ENCODE measurements at places on chromosomes 6 and 20.

GRCh38 chr6:31070711-31071197 lies 41.6 kb downstream of the C6orf15 start:
- H3K27ac ChIP-seq, result peak overlapping the region; percentile 13
- H3K4me3 ChIP-seq, result no peak overlapping the region
- H3K4me1 ChIP-seq, result peaks cover 9% of the 10 kb centered on the region
- H3K27me3 ChIP-seq, result no peaks in the 10 kb centered on the region
- no peaks in the 10 kb centered on the region for H3K36me3 ChIP-seq
- no peak for DNase-seq

- H3K27me3 ChIP-seq, result peaks cover 5% of the 10 kb centered on the region
- no peak overlapping the region for H3K27ac ChIP-seq
- no peak for DNase-seq
- peaks cover 9% of the 10 kb centered on the region for H3K4me1 ChIP-seq
Observed at GRCh38 chr6:17585766-17586490, 14.2 kb upstream of the FAM8A1 start.

- peaks cover 3% of the 10 kb centered on the region for H3K27me3 ChIP-seq
- H3K36me3 ChIP-seq, result no peaks in the 10 kb centered on the region
- no peak overlapping the region for H3K4me3 ChIP-seq
- H3K4me1 ChIP-seq, result no peaks in the 10 kb centered on the region
- no peak overlapping the region for H3K27ac ChIP-seq
Observed at GRCh38 chr6:160678230-160678629, 14.2 kb upstream of the LPA start.

DNA sequence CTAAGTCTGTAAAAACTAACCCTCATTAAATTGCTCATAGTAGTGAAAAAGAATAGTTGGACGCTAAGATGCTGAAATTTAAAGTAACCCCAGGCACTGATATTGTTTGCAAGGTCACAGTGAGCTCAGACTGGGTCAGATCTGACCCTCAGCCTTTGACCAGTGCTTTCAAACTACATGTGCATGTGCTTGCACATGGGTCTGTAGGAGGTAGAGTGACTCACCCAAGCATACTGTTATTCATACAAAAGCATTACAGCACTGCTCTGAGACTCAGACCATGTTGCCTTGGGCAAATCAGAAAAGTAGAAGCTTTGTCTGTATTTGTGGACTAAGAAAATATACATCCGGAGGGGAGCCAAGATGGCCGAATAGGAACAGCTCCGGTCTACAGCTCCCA lies 326.4 kb upstream of the MARCKS start:
- no peaks in the 10 kb centered on the region for H3K27me3 ChIP-seq
- H3K27ac ChIP-seq, result no peak overlapping the region
- H3K4me1 ChIP-seq, result no peaks in the 10 kb centered on the region
- no peak overlapping the region for H3K4me3 ChIP-seq

DNA sequence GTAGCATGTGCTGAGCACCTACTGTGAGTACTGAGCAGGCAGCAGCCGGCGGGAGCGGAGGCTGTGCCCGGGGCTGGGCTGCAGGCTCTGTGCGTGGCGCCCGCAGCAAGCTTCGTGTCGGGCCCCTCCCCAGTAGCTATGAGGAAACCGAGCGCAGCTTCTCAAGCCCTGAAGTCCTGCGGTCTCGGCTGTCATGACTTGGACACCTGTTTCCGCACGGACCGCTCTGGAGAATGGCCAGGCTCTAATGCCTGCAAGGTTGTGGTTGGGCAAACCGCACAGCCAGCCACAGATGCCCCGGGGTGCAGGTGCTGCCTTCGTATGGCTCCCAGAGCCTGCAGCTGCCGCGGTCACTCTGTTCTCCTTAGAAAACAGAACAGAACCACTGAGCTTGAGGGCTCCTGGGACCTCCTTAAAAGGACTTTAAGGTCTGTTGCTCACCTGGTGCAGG lies 33.7 kb downstream of the PYGB start:
- no peak overlapping the region for H3K27ac ChIP-seq
- peak; percentile 15 for DNase-seq
- H3K4me3 ChIP-seq, result no peak overlapping the region
- H3K27me3 ChIP-seq, result peaks cover 9% of the 10 kb centered on the region
- H3K4me1 ChIP-seq, result no peaks in the 10 kb centered on the region
- peaks cover 8% of the 10 kb centered on the region for H3K36me3 ChIP-seq

- H3K4me1 ChIP-seq, result peaks cover 4% of the 10 kb centered on the region
- no peak overlapping the region for H3K4me3 ChIP-seq
- no peak for DNase-seq
- H3K27me3 ChIP-seq, result peaks cover 1% of the 10 kb centered on the region
- H3K36me3 ChIP-seq, result no peaks in the 10 kb centered on the region
Observed at GRCh38 chr20:16764560-16764959, 16.4 kb downstream of the OTOR start.

GRCh38 chr6:65566117-65566516 lies 140.9 kb downstream of the EYS start:
- peaks cover 3% of the 10 kb centered on the region for H3K27me3 ChIP-seq
- no peak overlapping the region for H3K27ac ChIP-seq
- no peak for DNase-seq

DNA sequence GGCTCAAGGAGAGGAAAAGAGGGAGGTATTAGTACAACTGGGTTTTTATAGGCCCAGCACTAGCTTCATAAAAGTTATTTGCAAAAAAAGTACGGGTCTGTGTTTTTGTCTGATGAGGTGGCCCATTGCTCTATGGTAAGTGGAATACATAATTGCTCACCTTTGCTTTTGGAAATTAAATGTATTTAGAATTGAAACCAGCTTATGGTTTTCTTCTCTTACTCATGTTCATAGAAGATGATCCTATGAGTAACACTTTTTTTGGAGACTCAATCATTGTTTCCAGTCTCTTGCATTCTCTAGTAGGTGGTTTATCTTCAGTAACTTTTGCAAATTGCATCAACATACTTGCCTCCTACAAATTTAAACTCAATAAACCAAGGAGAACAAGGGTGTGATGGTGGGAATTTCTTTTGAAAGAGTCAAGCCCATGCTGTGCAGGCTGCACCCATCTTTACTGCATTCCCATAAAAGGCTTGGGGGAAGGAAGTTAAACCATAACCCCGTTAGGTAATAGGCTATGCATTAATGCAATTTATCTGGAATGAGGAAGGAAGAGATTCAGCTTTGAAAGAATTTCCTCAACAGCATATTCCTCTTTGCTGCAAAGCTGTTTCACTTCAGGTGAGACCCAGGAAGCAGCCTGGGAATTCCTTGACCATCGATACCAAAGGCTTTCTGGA lies 48.5 kb upstream of the EDN1 start:
- peaks cover 2% of the 10 kb centered on the region for H3K27me3 ChIP-seq
- H3K27ac ChIP-seq, result no peak overlapping the region
- H3K36me3 ChIP-seq, result no peaks in the 10 kb centered on the region
- H3K4me1 ChIP-seq, result no peaks in the 10 kb centered on the region
- no peak for DNase-seq

GRCh38 chr6:21451546-21452013 lies 142.0 kb upstream of the SOX4 start:
- no peak overlapping the region for H3K27ac ChIP-seq
- peaks cover 6% of the 10 kb centered on the region for H3K4me1 ChIP-seq
- no peak for DNase-seq
- no peaks in the 10 kb centered on the region for H3K36me3 ChIP-seq
- no peak overlapping the region for H3K4me3 ChIP-seq
- H3K27me3 ChIP-seq, result no peaks in the 10 kb centered on the region

DNA sequence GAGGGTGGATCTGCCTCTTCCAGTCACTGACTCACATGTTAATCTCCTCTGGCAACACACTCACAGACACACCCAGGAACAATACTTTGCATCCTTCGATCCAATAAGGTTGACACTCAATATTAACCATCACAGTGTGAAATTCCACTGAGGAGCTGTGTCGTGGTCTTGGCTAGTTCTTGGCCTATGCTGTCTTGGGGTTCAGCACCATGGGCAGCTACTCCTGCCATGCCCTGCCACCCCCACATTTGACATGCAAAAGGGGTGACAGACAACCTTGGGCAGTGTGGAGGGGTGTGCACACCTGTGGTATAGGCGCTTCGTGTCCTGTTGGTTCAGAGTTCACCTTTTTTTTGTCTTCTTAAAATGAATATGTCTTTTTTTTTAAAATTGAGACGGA lies 25.8 kb downstream of the ANKRD6 start:
- no peaks in the 10 kb centered on the region for H3K27me3 ChIP-seq
- DNase-seq, result no peak
- H3K4me1 ChIP-seq, result no peaks in the 10 kb centered on the region
- H3K4me3 ChIP-seq, result no peak overlapping the region
- H3K27ac ChIP-seq, result no peak overlapping the region

DNA sequence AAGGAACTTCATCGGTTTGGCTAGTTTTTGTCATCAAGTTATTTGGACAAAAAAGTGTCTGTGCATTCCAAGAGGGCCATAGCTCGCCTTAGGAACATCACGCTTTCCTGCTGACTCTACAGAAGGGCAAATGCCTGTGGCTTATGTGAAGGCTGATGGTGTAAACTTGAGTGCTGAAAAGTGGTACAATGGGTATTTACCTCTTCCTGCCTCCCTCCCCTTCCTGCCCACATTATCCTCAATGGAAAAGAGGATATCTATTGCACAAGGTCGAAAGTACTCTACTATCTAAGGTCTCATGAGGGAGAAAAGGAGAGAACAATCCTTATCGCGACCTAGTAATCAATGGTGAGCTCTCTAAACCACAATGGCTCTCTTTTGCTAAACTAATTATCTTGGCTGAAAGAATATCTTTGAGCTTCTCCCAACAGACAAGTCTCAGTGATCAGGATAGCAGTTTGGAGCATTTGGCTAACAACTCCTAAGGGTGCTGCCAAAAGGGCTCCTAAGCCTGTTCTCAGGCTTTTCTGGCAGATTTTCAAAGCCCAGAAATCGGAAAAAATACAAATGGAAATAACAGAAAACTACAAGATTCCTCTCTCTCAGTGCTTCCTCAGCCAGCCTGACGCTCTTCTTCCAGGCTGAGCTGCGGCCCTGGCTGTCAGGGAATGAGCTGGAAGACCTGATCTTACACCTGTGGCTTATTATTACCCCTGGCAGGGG lies 42.6 kb upstream of the ENPP1 start:
- no peak overlapping the region for H3K27ac ChIP-seq
- H3K27me3 ChIP-seq, result no peaks in the 10 kb centered on the region
- H3K4me1 ChIP-seq, result no peaks in the 10 kb centered on the region
- DNase-seq, result no peak
- no peaks in the 10 kb centered on the region for H3K36me3 ChIP-seq

DNA sequence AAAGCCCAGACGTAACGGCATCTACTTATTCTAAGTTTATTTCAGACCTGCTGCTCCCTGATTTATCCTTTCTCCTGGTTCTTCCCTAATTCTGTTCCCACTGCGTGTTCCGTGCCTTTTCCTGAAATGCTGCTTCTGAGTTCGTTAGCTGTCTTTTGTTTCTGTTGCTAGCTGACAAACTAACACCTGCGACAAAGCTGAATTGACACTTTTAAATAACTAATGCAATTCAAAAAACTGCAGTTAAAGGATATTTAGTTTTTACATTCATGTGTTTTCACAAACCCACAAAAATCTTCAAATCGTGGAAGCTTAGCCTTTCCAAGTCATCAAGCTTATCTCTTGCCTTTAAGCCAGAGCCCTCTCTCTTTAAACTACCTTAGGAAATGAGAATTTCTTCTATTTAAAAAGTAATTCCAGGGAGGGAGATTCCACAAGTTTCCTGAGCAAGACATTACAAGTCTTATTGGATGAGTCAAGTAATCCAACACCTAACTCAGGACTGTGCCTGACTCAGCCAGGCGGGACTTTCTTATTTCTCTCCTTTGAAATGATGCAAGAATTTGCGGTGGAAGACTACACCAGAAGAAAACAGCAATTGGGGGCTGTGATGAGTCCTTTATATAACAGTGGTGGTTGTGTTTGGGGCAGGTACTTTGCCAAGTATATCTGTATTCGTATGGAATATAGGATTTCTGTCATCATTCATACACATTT lies 6.3 kb downstream of the ADTRP start:
- peaks cover 11% of the 10 kb centered on the region for H3K4me1 ChIP-seq
- H3K4me3 ChIP-seq, result no peak overlapping the region
- no peak overlapping the region for H3K27ac ChIP-seq
- H3K27me3 ChIP-seq, result no peaks in the 10 kb centered on the region
- no peaks in the 10 kb centered on the region for H3K36me3 ChIP-seq
- DNase-seq, result no peak

GRCh38 chr20:64090165-64090564 lies 6.0 kb upstream of the LKAAEAR1 start:
- peak overlapping the region; percentile 74 for H3K27ac ChIP-seq
- H3K36me3 ChIP-seq, result peaks cover 16% of the 10 kb centered on the region
- H3K4me1 ChIP-seq, result peaks cover 16% of the 10 kb centered on the region
- peak overlapping the region; percentile 46 for H3K4me3 ChIP-seq

DNA sequence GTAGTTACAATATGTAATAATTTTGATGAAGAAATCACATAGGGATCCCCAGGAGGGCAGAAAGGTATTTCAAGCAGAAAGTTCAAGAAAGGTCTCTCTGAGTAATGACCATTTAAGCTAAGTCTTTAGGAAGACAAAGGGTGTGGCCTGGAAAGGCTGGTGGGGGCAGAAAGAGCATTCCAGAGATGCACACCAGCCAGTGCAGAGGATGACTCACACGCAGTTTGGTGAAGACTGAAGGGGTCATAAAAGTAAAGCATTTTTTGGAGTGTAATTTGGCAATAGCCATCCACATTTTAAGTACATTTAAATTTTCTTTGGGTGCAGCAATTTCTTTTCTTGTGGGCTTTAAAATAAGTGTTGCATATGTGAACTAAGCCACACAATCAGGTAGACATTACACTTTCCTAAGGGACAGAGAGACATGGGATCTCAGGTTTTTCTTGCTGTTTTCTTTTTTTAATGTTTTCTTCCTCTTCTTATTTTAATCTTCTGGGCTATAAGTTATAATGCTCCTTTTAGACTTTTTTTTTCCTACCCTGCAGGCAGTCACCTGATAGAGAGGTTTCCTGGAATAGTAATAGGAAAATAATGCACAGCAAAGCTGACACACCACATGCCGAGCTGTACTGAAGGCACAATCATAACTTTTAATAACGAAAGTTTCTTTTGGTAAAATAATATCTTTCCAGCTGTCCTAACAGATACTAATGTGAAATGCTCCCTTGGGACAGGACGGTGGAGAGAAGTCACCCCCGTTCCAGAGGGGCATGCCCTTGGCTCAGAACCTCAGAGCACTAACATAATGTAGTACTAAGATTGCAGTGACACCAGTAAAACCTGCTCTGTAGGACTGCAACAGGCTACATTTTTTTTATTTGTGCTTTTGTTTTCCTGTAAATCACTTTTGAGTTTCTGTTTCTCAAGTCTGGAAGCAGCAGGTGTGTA lies 49.6 kb upstream of the PTPRK start:
- no peaks in the 10 kb centered on the region for H3K36me3 ChIP-seq
- no peak for DNase-seq
- H3K4me1 ChIP-seq, result no peaks in the 10 kb centered on the region
- no peak overlapping the region for H3K27ac ChIP-seq
- no peak overlapping the region for H3K4me3 ChIP-seq

GRCh38 chr6:107770541-107770940 lies 53.6 kb downstream of the SCML4 start:
- H3K4me3 ChIP-seq, result no peak overlapping the region
- H3K36me3 ChIP-seq, result no peaks in the 10 kb centered on the region
- no peak overlapping the region for H3K27ac ChIP-seq
- H3K4me1 ChIP-seq, result no peaks in the 10 kb centered on the region
- no peaks in the 10 kb centered on the region for H3K27me3 ChIP-seq

- no peak overlapping the region for H3K4me3 ChIP-seq
- peaks cover 7% of the 10 kb centered on the region for H3K36me3 ChIP-seq
Observed at GRCh38 chr6:139429580-139430145, 55.2 kb upstream of the CITED2 start.
